ENCODE measurements at places on chromosomes 3 and 15.
A peak's percentile ranks its signal among the peaks of the same experiment; 100 is the strongest.

DNA sequence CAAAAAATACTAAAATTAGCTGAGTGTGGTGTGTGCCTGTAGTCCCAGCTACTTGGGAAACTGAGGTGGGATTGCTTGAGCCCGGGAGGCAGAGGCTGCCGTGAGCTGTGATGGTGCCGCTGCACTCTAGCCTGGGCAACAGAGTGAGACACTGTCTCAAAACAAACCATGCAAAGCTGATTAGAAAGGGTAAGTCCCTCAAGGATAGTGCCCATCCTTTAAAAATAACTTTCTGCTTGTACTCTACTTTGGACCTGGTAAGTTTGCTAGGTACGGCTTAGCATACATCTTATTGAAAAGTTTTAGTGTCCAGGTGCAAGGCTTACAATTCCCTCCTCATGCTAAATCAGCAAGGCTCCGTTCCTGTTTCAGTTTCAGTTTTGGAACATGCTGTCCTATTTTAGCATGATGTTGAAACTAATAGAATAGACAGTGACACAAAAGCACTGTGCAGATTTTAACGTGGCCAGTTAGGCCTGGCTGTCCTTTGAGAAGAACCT, 21.4 kb downstream of the FEM1B start:
- DNase-seq: no peak

- DNase-seq: no peak
Observed at GRCh38 chr3:195101001-195101583, 169.9 kb downstream of the XXYLT1 start.

DNA sequence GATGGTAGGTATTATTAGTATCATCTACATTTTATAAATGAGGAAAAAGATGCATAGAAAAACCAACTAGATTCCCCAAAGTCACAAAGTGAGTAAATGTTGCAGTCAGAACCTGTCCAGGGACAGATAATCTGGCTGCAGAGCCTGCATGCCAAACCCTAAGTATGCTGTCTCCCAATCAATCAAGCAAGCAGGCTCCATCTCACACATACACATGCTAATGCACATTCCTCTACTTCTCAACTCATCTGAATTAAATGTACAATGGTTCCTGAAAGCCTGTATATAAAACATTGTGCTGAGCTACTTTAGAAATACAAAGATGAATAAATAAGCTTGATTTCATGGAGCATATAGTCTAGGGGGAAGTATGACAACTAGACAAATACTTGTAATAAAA, 101.0 kb downstream of the CBLB start:
- no peak for DNase-seq

- no peak for DNase-seq
Observed at GRCh38 chr3:66036586-66037148, 2.1 kb downstream of the MAGI1 start.

- peak; percentile 21 for DNase-seq
Observed at GRCh38 chr15:94327356-94327936, 96.1 kb downstream of the MCTP2 start.

GRCh38 chr3:147354623-147355022, 51.7 kb downstream of the ZIC4 start:
- no peak for DNase-seq

DNA sequence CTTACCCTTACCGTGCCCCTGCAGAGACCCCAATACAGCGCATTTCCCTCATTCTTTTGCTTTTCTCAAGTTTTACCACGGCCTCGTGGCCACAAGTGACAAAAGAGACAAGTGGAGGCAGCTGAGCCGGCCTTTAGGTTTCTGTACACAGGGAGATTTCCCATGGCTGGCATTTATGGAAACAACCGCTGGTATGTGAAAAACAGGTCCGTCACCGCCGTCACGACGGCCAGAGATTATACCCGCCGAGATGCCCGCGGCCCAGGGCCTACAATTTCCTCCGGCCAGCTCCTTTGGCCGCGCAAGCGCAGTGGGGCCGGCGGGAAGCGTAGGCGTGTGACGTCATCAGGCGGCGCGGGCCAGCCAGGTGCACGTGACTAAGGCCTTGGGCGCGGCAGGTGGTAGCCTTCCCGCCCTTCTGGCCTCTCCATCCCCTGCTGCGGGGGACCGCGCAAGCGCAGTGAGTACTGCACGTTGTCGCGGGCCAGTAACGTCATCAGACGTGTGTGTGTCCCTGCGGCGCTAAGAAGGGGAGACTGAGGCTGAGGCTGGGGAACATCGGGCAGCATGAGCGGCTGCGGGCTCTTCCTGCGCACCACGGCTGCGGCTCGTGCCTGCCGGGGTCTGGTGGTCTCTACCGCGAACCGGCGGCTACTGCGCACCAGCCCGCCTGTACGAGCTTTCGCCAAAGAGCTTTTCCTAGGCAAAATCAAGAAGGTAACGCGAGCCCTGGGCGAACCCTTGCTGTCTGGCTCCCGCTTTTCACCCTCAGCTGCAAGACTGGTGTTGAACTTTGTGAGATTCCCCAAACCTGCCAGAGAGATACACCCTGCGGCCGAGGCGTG, at the start of gene ACAD9:
Gene ACAD9 (plus strand): TSS at position 496 of the 845 bp plus-strand sequence. CDS start 72 bp downstream, at position 568.
- DNase-seq: peak; percentile 97

DNA sequence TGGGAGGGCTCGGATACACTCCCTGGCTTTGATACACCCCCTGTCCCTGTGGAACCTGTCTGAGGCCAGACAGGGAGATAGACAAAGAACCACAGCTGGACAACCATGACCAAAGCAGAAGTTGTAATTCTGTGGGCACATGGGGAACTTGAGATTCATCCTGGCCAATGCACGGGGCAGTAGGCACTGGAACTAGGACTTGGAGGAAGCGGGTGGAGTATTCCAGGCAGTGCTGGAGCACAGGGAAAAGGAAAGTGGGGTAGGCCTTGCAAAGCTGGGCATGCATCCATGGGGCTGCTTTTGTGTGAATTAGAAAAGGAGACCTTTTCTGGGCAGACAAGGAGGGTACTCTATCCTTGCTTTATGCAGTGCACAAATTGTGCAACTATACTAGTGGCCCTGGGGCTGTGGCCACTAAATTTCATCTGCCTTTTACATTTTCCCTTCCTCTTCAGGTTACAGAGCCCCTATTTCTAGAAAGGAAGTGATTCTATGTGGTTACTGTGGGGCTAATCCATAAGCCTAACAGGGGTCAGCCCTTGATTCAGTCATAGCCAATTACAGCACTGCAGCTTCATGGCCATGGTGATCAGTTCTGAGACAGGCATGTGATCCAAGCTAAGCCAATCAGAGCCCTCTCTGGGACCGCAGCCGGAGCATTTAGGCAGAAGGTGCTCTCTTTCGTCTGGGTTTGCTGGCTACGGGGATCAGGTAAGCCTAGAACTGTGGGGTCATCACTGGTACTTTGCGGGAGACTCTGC, 21.0 kb downstream of the CRABP1 start:
- DNase-seq: no peak

- DNase-seq: no peak
Observed at GRCh38 chr3:72523429-72524151, 324.7 kb downstream of the SHQ1 start.

DNA sequence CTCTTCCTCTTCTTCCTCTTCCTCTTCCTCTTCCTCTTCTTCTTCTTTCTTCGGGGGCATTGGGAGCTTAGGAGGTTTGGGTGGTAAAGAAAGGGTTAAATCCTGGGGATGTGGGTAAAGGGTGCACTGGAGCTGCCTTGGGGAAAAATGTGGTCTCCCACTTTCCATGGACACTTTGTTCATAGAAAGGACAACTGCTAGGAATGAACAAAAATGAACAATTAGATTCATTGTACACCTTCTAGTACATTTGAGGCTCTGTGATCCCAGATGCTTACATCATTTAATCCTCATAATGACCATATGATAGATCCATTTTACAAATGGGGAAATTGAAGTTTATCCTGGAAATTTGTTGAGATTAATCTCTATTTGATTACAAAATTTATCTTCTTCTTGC, 699.7 kb downstream of the TUSC7 start:
- no peak for DNase-seq

DNA sequence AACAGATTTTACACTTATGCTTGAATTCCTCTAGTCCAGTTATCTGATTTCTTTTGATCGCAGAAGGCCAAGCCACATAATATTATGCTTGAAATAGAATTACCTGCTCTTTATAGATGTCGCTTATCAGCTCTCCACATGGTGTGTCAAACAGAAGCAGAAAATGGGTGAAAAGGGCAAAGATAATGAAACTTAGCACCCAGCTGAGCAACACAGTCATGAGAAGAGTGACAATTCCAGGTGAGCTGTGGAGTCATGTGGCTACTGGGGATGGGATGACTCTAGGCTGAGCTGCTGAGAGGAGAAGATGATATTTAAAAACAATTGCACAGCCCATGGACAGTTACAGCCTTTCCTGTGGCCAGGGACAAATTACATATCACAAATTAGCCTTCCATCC, 398.7 kb upstream of the PDZRN3 start:
- no peak for DNase-seq

Measured in mammary epithelial cell (primary cell).